Activated T-helper 1 cell treated with Interleukin-2 at 50 U/mL for 16 hours (primary cell): ENCODE measurements at places on chromosomes 7 and 10.

DNA sequence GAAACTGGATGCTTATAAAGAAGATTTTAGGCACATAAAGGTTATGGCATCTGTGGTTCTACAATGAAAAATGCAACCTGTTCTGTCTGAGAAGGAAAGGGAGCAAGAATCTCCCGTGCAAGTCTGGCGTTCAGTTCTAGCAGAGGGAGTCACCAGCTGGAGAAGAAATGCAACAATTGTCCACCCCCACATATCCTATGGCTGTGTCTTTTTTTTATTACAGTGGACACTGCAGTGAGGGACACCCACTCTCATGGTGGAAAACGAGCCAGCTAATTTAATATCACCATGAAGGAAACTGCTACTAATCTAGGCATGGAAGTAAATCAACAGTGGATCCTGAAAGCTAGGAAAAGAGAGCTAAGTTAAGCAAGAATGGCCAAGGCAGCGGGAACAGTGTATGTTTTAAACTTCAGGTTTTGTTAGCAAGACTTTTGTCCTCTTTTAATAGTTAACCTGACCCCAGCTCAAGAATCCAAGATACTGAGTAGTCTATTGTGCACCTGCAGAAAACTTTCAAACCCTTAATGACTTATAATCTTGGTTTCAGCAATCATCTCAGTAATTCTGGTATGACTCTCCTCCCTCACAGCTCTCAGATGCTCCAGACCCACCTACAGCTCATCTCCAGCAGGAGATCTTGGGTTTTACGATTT, 149.3 kb downstream of the FGFR2 start:
- no peak for DNase-seq

- no peak for DNase-seq
Measured at GRCh38 chr7:80294346-80294745, 159.7 kb downstream of the GNAI1 start.

DNA sequence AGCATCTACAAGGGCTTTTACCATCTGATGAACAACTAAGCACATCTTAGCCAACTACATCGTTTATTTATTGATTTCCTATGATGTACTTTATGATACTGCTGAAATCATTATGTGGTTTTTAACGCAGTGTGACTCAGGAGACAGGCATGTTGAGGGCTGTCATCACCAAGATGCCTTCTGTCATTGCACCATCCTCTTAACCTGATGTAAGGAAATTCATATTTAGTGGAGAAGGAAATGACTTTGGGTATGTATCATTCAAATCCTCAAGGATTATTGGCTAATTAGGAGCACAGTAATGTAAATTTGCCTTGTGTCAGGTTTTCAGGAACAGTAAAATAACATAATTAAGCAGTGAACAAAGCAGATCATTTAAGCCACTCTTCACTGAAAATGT, 138.5 kb upstream of the MGMT start:
- no peak for DNase-seq

- DNase-seq, result no peak
Measured at GRCh38 chr7:42224391-42225003, 12.5 kb downstream of the GLI3 start.

- no peak for DNase-seq
Measured at GRCh38 chr10:17001297-17001744, 128.3 kb downstream of the CUBN start.

DNA sequence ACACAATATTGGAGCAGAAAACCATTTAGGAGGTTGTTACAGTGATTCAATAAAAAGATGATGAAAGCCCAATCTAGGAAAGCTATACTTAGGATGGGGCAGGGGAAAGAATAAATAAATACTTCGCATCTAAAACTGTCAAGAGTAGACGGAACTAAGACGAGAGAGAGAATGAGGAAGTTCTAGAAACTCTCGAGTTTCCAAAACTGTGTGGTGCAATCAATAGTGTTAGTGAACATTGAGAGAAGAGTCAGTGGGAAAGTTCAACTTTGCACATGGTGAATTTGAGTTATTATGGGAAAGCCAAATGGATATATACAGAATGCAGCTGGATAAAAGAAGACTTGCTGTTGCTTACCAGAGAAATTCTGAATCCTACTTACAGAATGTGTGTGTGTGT, 133.8 kb upstream of the MEOX2 start:
- no peak for DNase-seq

DNA sequence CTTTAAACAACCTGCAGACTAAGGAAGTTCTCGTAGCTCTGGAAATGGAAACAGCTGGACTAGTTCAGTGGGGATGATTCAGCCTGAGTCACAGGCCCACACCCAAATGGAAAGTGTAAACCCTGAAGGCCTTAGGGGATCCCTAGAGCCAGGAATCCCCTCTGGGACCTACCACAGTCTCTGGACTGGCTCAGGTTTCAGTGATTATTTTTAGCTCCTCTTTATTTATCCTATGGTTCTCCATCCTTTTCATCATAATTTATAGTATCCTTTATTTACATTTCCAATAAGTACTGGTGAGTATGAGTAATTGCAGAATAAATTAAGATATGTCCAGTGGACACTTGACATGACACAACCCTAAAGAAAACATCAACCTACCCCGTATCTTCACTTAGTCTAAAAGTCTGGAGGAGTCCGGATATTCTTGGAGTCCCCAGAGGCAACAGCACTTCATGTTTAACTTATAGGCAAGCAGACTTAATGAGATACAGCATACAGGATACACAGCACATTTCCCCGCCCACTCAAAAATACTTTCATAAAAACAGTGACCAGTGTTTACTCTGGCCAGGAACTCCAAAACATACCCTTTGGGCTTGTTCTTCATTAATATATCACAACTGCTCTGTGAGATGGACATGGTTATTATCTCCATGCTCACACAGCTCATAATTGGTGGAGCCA, 28.4 kb upstream of the SEMA3E start:
- DNase-seq, result no peak
